NCI-H446 treated with DMSO at 0.1 percent for 48 hours (cell line): ENCODE measurements at places on chromosomes 3 and 15.
A peak's percentile ranks its signal among the peaks of the same experiment; 100 is the strongest.

GRCh38 chr3:16266714-16267113 lies 1.7 kb downstream of the OXNAD1 start:
- no peak for DNase-seq

- no peak for DNase-seq
Observed at GRCh38 chr15:30956216-30957124, 35.0 kb downstream of the MTMR10 start.

- no peak for DNase-seq
Observed at GRCh38 chr3:120472121-120472844, 21.5 kb upstream of the FSTL1 start.

DNA sequence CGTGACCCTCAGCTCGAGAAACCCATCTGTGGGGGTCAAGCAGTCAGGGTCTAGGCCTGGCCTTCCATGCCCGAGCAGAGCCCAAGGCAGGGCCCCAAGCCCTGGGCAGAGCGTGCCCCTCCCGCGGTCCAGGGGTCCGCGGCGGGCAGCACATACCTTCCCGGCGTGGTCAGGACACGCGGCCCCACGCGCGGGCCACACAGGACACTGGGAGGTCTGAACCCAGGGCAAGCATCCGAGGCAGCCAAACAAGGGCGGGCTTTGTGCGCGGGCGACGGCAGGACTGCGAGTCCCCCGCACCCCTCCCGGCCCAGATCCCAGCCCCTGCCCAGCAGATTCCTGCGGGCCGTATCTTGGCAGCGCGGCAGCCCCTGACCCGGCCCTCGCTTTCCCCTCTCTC lies 61.6 kb upstream of the ACAN start:
- no peak for DNase-seq

DNA sequence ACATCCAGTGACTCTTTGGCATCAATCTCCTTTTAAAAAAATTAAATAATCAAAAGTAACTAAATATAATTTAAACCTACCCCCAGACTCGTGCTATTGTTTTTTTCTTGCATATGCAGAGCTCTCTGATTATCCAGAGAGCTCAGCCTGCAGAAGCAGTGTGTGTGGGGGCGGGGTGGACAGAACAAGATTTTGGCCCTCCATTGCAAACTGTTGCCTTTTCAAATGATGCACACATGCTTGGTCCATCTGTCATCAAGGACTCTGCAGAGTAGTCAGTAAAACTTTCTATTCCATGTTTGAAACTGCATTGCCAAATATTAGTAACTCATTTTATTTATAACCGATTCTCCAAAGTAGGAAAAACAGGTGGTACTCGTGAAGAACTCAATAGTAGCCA lies 28.6 kb upstream of the STXBP5L start:
- peak; percentile 25 for DNase-seq
